ENCODE measurements at places on chromosomes 6 and 20.

DNA sequence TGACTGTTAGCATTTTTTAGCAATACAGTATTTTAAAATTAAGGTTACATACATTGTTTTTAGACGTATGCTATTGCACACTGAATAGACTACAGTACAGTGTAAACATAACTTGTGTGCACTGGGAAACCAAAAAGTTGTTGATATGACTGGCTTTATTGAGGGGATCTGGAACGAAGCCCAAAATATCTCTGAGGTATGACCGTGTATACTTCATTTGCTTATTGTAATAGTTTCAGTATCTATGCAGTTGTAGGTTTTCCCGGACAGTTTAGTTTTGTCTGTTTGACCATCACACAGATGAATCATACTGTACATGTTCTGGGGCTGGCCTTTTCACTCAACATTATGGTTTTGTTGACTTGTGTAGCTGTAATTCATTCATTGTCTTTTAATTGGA is 6.9 kb upstream of the ZBTB12 start:
- no peak for DNase-seq

- no peak for DNase-seq
These were observed 33.0 kb upstream of the SLCO4A1 start for GRCh38 chr20:62609279-62609720.

- no peak for DNase-seq
These were observed 6.2 kb upstream of the RNF217 start for GRCh38 chr6:124956018-124956417.

DNA sequence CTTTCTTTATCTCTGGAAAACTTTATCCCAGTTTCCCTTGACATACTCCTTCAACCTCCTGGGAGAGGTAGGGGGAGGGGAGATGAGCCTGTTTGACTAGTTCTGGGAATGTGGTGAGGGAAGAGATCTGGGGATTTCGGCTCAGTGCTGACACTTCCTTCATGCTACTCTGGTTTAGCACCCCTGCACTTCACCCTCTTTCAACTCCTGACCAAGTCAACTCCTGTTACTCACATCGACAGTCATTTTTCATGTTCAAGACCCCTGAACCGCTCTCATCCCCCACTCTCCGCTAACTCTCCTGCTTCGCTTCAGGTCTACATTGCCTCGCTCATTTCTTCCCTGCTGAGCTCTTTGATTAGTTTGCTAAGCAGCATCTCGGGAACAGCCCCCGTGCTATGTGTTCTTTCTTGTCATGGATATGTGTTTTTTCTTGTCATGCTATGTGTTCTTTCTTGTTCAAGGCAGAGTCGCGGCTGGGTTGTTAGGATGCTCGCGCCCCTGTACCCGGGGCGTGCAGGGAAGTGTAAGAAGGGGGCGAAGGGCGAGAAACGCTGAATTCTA is 16.6 kb upstream of the TRIM27 start:
- peak; percentile 74 for DNase-seq

GRCh38 chr6:14320332-14320731 is 202.8 kb downstream of the CD83 start:
- no peak for DNase-seq

Data from NCI-H524 (cell line).